ENCODE measurements at places on chromosomes 16 and 17.

DNA sequence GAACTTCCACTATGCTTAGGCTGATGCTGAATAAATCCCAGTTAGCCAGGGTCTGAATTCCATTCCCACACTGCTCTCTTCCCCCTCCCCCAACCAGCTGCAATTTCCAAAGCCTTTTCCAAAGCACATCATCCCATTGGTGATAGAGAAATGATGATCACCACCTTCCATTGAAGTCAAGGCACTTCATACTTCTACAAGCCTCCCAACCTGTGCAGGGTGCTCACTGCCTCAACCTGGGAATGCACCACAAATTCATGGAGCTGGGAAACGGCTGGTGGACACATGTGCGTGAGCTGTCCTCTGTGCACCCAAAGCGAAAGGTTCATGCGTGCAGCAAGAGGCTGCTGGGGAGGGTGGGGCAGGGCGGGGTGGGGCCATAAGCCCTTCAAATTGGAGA is 302.7 kb upstream of the IRX3 start:
- DNase-seq: no peak

DNA sequence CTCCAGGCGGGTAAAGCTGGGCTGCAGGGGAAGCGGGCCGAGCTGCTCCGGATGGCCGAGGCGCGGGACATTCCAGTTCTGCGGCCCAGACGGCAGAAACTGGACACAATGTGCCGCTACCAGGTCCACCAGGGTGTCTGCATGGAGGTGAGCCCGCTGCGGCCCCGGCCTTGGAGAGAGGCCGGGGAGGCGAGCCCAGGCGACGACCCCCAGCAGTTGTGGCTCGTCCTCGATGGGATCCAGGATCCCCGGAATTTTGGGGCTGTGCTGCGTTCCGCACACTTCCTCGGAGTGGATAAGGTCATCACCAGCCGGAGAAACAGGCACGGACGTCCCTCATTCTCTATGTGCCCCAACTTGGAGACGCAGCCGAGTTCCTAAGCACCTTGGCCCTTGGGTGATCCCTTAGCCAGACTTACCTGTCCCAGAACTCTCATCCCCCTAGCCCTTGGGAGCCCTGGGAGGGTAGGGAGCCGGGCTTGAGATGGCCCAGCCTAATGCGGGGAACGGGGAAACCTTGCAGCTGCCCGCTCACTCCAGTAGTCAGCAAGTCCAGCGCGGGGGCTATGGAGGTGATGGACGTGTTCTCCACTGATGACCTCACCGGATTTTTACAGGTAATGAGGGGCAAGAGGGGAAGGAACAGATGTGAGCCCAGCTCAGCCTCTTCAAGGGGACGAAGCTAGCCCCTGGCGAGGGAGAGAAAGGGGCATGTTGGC is 806 bp downstream of the MRM1 start:
- DNase-seq: no peak

- no peak for DNase-seq
These were observed 175.6 kb downstream of the RBFOX3 start for GRCh38 chr17:79435296-79435695.

GRCh38 chr16:55116165-55116920 is 185.7 kb downstream of the IRX5 start:
- DNase-seq: no peak

- DNase-seq: no peak
These were observed 2.3 kb upstream of the GRB2 start for GRCh38 chr17:75407655-75408352.

DNA sequence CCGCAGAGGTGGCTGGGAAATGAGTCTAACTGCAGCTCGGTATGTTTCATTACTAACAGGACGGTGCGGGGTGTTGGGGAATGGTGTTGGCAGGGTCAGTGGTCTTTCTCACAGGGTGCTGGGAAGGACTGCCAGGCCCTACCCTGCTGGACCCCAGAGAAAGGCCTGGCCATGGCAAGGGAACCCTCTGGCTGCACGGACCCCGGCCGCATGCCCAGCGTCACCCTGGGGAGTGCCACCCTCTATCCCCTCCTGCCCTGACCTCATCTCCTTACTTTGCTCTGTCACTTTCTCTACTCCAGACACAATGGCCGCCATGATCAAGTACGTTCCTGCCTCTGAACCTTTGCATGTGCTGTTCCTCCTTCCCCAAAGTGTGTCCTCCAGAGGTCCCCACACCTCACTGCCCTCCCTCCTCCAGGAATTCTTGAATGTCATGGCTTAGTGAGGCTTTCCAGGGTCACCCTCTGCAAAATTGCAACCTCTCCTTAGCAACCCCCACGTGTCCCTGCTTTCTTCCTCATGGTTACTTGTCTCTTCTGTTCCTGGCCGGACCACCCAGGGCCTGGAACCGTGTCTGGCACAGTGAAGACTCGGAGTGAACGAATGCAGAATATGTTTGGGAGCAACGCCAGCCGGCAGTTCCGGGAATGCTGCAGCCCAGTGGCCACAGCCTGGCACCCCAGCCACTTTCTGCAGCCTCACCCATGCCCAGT is 15.2 kb downstream of the ADAD2 start:
- DNase-seq: no peak

DNA sequence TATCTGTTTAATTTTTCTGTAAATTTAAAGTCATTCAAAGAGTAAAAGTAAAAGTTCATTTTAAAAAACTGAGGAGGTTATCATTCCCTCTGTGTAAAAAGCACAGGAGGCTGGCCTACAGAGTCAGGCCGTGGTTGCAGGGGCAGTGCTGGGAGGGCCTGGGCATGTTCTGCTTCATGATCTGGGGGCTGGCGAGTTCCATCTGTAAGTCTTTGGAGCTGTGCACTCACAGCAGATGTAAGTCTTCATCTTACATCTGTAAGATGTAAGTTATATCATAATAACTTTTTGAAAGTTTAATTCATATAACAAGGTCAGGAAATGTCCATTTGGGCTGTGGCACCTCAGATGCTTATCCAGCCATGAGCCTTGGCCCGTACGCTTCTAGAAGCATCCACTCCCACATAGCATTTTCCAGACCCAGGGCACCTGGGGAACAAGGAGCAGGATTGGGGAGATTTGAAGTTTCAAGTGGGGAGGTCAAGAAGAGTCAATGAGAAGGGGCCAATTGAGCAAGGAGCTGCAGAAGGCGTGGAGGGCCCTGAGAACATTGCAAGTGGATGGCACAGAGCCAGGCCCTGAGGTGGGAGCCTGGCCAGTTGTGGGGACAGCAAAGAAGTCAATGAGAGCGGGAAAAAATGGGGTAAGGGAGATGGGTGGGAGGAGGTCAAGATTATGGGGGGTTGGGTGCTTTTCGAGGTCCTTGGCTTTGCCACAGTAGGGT is 54.1 kb downstream of the TNFRSF13B start:
- DNase-seq: no peak

- no peak for DNase-seq
These were observed 344.6 kb downstream of the SOX9 start for GRCh38 chr17:72465191-72466024.

GRCh38 chr17:32264140-32264799 is 1.4 kb upstream of the RHBDL3 start:
- DNase-seq: peak; percentile 69

DNA sequence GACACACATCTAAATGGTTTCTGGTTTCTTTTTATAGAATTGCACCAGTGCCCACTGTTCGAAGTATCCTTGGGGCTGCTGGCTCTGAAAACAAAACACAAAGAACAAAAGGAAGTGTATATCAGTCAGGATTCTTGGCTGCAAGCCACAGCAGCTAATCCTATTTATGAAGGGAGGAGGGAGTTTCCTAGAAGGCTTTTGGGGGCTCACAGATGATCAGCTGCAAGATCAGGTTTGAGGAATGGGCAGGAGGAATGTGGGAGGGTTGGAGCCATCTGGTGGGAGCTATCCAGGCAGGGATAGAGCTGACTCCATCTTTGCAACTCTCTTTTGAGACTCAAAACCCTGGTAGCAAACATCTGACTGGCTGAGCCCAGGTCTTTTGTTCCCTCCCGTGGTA is 118.3 kb upstream of the EEF2KMT start:
- DNase-seq: peak; percentile 77

DNA sequence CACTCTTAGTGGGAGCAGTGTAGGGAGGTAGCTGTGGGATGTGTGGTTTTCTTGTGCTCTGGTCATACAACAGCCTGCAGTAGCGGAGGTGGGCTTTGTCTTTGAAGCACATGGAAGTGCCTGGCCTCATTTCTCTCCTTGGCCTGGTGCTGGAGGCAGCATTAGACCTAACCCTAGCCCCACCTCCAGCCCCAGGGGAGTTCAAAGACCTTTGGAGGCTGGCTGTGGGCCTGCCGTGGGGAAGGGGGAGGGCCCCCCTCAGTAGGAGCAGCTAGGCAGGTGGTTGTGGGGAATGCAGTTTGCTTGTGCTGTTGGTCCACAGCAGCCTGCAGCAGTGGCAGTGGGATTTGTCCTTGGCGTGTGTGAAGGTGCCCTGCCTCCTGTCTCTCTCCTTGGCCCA is 91.7 kb downstream of the BCAS3 start:
- DNase-seq: no peak

- no peak for DNase-seq
These were observed 9.6 kb downstream of the SCN4A start for GRCh38 chr17:63963123-63963522.

DNA sequence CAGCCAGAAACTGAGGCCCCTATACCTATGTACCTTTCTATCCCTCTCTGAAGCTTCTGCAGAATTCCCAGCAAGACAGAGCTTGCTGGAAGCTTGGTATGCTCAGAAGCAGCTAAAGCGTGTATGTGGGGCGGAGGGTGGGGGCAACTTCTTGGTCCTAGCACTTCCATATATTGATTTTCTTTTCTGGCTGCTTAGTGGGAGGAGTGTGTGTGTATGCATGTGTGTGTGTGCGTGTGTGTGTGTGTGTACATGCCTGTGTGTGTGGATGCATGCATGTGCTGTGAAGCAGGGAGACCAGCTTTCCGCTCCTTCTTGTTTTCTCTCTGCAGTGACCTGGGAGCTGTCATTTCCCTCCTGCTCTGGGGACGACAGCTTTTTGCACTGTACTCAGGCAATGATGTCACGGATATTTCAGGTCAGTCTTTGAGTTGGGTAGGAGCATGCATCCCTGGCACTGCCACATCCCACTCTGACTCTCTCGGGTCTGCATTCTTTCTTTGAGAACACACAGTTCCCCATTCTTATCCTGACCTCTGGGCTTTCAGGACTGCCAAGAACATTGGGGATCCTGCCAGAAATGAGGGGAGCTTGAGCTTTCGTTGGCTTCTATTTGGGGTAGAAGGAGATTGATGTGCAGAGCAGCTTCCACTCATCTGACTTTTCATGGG is 10.7 kb downstream of the HPR start:
- peak; percentile 90 for DNase-seq

GRCh38 chr17:45296003-45296832 is 20.6 kb downstream of the MAP3K14 start:
- no peak for DNase-seq

GRCh38 chr16:51151435-51151960 is 428 bp upstream of the SALL1 start:
- peak; percentile 94 for DNase-seq

DNA sequence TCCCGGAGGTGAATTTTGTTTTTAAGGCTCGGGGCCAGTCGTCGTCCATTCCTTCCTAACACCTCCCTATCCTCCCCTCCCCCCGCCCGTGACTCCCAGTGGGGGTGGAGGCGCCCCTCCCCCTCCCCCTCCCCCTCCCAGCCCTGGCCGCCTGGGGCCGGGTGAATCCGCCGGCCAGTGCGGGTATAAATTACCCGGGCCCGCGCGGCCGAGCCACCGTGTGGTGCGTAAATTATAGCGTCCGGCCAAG is 2.0 kb upstream of the GSE1 start:
- no peak for DNase-seq

DNA sequence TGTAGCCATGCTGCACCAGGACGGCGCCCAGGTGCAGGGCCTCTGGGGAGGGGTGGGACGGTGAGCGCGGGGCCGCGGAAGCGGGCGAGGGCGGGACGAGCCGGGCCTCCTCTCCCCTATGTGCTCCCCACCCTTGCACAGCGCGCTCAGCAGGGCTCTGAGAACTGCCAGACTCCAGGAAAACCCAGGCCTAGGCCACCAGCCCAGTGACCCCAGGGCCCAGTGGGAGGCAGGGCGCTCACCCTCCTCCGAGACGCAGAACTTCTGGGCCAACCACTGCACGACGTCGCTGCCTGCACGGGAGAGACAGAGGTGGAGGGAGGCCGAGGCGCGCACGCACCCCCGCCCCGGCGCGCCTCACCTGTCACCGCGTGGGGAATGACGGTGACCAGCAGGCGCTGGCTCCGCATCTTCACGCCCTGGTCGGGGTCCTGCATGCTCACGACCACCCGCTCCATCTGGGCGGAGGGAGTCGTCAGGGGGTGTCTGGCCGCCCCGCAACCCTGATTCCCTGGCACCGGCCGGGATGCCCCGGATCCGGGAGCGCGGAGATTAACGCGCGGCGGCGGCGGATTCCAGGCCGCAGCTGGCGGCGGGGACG is 603 bp downstream of the RGS11 start:
- DNase-seq: peak; percentile 51

DNA sequence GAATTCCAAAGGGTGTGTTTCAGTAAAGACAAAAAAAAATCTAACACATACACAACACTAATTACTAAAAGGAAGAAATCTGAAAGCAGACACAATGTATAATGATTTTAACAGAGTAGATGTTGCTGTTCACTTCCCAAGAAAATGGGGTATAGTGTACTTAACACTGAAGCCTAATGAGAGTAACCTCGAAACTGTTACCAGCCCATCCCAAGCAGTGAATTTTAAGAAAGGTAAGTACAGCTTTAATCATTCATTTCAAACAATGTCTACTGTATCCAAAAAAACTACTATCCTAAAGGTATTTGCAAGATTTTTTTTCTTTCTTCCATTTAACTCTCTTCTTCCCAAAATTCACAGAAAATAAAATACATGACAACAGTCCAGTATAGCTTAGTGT is 8.3 kb downstream of the GRB2 start:
- no peak for DNase-seq

- no peak for DNase-seq
These were observed 6.1 kb upstream of the AXIN2 start for GRCh38 chr17:65567566-65567965.

DNA sequence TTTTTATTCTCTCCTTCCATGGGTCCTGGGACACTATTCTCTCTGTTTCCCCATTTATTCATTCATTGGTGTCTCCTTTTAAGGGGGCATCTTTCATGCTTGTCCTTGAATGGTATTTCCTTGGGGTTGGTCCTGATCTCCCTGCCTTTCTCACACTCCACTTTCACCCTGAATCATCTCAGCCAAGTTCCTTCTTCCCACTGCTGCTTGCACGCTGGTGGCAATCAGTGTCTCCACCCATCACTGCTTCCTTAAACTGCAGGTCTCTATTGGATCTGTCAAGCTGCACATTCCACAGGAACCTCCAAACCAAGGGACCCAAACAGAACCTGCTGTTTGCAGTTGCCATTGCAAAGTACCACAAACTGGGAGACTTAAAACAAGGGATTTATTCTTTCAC is 89.3 kb upstream of the SDK2 start:
- no peak for DNase-seq
